HFFc6 (cell line): ENCODE measurements at places on chromosomes 7 and 10.

GRCh38 chr7:29342761-29343160 is 148.2 kb downstream of the CHN2 start:
- peak; percentile 17 for DNase-seq

GRCh38 chr10:101367569-101368453 is 13.8 kb downstream of the BTRC start:
- peak; percentile 83 for DNase-seq

DNA sequence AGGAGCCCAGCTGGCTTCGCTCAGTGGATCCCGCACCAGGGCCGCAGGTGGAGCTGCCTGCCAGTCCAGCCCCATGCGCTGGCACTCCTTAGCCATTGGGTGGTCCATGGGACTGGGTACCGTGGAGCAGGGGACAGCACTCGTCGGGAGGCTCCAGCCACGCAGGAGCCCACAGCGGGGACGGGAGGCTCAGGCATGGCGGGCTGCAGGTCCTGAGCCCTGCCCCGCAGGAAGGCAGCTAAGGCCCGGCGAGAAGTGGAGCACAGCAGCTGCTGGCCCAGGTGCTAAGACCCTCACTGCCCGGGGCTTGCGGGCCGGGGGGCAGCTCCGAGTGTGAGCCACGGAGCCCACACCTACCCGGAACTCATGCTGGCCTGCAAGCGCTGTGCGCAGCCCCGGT is 25.9 kb upstream of the AKR1C1 start:
- no peak for DNase-seq

GRCh38 chr7:5646846-5647245 is 134.6 kb downstream of the RNF216 start:
- peak; percentile 33 for DNase-seq

DNA sequence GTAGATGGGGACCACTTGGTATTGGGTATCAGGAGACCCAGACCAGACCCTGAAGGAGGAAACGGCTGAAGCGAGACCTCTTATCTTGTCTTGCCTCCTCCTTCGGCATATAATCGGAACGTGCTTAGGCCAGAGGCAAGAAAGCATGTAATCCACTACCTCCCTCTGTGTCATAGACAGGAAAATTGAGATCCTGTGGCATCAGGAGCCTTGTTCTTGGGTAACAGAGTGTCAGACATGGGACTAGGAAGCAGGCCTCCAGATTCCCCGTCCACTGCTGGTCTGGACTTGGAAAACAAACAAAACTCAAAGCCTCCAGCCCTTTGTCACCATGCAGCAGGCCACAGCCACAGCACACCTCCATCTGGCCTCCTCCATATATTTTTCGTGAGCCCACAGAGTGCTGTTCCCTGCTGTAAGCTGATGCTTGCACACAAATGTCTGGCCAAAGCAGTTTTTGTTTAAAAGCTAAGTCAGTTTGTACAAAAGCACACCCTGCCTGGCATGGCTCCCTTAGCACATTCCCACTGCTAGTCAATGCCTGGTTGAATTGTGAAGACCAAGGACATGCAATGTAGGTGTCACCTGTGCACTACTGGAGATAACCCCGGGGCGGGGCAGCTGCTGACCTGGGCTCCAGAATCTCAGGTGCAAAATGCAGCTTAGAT is 510.9 kb downstream of the RPS24 start:
- DNase-seq = no peak

DNA sequence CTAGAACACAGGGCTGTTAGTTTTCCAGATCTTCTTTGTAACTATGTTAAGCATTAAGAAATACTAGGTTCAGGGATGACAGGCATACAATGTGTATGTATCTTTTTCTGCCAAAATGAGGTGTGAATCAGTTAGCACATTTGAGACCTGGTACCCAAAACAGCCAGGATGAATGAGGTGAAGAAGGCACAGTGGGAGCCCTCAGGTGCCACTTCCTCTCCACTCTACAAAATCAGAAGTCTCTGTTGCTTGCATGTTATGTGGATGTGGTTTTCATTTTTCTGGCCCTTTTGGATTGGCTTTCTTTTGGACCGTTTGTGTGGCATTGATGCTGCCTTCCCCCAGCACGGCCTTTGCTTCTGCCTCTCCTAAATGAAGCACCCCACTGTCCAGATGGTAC is 15.4 kb upstream of the TBXAS1 start:
- no peak for DNase-seq

GRCh38 chr10:4303045-4303444 is 518.0 kb upstream of the KLF6 start:
- DNase-seq = no peak

DNA sequence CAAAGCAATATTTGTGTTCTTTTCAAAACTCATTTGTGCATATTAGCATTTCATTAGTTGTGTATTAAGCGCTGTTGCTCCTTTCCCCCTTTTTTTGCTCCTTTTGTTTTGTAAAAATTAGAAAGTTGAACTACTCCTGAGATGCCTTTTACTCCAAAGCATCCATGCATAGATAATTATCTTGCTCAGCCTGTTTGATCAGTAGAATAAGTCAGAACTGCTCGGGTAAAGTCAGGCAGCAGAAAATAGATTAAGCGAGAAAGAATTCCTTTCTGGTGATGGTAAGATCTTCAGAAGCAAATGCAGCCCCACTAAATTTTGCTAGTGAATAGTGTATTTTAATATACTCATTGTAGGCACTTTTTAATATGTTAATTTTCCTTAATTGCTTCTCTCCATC is 227.1 kb downstream of the TEX36 start:
- no peak for DNase-seq

- DNase-seq = no peak
Observed at GRCh38 chr10:95375418-95375817, 84.6 kb upstream of the PDLIM1 start.

DNA sequence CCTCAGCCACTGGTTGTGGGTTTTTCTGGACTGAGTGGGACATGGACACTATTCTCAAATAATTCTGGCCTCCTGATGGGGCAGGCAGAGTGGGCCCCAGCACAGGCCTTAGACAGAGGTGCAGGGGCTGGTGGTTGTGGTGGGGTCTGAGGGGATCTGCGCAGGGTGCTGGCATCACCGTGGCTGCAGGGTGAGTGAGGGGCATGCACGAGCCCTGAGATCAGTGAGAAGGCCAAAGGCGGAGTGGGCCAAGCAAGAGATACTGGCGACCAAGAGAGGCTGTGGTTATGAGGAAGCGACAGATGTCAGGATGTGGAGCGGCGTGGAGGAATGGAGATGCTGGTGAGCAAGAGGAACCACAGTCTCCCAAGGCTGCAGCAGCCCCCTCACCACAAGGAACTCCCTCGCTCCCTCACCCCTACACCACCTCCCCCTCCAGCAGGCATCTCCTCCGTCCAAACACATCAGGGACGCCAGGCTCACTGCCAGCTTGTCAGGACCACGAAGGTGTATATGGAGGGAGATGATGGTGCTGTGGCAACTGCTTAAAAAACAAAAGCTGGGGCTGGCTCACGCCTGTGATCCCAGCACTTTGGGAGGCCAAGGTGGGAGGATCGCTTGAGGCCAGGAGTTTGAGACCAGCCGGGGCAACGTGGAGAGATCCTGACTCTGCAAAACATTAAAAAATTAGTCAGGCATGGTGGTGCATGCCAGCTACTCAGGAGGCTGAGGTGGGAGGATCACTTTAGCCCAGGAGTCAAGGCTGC is 9.6 kb downstream of the PRF1 start:
- DNase-seq = no peak

GRCh38 chr7:79361214-79361613 is 92.3 kb downstream of the MAGI2 start:
- no peak for DNase-seq

DNA sequence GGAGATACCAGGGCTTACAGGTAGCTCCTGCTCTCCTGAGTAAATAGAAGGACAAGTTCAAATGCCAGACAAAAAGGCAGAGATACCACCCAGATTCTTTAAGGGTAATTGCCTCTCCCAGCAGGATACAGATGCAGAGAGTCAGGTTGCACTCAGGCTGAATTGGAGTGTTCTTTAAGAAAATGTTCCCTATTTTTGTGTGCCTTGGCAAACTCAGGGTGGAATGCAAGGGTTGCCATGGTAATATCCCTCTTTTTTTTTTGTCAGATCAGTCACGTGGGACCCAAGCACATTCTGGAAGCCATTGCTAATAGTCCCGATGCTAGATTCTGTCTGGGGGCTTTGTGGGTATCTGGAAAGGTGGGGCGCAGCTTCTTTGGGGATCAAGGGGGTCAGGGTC is 628.0 kb downstream of the CALN1 start:
- DNase-seq = no peak

- DNase-seq = peak; percentile 3
Observed at GRCh38 chr10:51137756-51138529, 63.7 kb downstream of the PRKG1 start.

GRCh38 chr10:97444212-97444611 is 1.6 kb downstream of the EXOSC1 start:
- no peak for DNase-seq

DNA sequence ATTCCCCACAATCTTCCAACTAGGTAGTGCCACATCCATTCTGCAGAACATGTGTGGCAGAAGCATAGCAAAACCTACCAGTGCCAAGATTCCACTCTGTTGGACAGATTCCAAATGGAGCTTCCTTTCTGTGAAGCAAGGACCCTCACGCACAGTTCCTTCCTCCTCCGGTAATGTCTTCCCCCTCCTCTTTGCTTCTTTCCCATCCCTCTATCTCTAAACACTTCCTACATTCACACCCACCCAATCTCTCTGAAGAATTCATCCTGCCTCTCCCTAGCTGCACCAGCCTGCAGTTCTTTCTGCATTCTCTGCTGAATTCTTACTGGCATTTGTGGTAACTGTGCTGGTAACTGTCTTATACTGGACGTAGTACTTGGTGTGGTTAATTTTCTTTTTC is 124.9 kb downstream of the RNLS start:
- DNase-seq = no peak

DNA sequence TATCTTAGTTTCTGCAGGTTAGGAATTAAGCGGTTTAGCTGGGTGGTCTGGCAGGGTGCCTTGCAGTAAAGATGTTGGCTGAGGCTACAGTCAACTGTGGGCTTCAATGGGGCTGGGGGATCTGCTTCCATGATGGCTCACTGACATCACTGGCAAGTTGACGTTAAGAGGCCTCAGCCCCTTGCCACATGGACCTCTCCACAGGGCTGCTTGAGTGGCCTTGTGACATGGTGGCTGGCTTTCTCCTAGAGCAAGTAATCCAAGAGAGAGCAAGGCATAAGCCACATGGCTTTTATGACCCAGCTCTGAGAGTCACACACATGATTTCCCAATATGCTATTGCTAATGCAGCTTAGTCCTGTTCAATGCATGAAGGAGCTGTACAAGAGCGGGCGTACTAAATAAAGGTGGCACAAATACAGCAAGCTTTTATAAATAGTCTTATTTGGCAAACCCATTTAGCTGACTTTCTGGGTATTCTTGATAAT is 109.1 kb downstream of the SEPTIN7 start:
- no peak for DNase-seq
